ENCODE measurements at places on chromosomes 13 and 19.

DNA sequence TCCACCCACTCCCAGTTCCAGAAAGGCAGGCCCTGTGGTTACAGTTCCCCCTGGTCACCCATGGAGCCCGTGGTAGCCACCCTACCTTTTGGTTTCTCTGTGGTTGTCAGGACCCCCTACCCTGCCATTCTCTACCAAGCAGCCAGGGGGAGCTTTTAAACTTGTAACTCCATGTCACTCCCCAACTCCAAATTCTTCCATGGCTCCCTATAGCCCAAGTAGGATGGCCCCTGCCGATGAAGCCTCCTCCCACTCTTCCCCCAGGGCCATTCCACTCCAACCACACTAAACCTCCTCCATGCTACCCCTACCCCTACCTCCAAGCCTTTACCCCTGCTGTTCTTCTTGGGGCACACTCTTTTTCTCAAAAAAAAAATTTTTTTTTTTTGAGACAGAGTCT, 2.2 kb downstream of the S1PR2 start:
- DNase-seq: peak; percentile 11

DNA sequence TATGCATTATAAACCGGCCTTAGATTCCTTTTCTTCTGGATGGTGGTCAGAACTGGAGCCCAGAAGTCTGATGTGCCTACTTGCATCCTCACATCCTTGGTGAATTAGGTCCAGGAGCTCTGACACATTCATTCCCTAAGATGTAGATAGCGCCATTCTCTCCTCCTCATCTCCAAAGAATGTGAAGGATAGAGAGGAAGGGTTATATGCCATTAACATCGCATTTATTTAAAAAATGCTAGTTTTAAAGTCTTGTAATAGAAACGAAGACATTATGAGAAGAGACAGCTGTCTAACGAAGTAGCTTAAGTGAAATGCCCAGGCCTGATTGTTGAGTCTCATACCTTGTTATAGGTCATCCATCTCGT, 9.7 kb downstream of the MBNL2 start:
- DNase-seq: no peak

DNA sequence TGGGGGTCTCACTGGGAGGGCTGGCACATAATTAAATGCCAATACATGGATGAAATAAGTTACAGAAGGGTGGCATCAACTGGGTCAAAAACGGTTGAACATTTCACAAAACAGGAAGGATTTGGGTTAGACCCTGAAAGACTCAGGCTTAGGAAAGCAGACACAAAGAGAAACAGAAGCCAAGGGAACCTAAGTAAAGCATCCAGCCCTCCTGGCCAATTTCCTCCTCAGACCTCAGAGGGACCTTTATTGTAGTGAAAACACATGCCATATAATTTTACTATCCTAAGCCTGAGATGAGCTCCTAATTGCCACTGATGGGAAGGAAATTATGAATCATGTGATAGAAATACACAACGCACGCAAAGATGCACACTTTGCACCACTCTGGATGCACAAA, 12.1 kb upstream of the CEACAM3 start:
- DNase-seq: no peak

DNA sequence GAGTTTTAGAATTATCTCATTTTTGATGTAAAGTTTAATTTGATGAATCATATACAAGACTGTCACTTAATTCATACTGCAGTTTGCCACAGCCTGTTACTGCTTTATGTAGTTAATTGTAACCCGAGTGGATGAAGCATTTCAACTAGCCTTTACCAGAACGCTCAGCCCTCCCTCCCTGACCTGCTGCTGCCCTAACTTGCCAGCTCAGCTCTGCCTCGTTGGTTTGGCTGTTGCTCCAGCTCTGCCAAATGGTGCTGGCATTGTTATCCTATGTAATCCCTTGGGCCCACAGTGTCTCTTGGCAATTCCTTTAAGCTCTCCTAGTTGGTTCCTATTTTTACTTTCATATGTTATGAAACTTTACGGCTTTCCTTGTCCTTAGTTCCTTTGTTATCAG, 113.3 kb downstream of the LMO7 start:
- DNase-seq: no peak

GRCh38 chr13:39311619-39312018, 273.4 kb downstream of the NHLRC3 start:
- no peak for DNase-seq
